Kidney epithelial cell (primary cell): ENCODE measurements at places on chromosomes 5 and 9. TPM values are rescaled to one million over a fixed set of nuclear protein-coding genes. Genes with fewer than 3 reads are reported as not detected.

DNA sequence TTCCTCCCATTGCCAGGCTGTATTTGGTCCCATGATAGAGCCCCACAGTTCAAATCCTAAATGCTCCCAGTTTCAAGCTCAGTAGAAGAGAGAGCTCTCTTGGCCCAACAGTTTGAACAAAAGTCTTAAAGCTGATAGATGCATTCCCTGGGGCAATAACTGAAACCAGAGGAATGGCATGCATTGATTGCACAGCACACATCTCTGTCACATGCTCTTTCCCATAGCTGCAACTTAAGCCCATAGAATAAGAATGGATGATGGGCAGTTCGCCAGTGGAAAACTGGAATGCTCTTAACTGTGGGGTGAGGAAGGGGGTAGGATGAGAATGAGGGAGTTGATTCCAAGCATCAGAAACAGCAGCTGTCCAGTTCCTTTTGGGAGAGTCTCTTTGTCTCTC is 1942.4 kb upstream of the WWC1 start:
- DNase-seq: no peak

GRCh38 chr9:80928697-80929096 is 760.6 kb downstream of the TLE1 start:
- no peak for DNase-seq

GRCh38 chr5:112693301-112693700 is 44.4 kb upstream of the APC start:
- no peak for DNase-seq

- no peak for DNase-seq
These were observed 169.0 kb downstream of the SYK start for GRCh38 chr9:90970608-90971007.

GRCh38 chr9:78939311-78940065 is 632.3 kb upstream of the TLE4 start:
- DNase-seq: no peak

TSLP gene
- total RNA-seq: 0.29 and 0.68 TPM in 2 replicates

GFM2 gene
- 33.1 and 35.7 TPM in 2 replicates for total RNA-seq

PFN3 gene
- not detected in 2 replicates for total RNA-seq

HAVCR1 gene
- total RNA-seq: 0.29 and 1.4 TPM in 2 replicates
